ENCODE measurements at places on chromosomes 6 and 20.

DNA sequence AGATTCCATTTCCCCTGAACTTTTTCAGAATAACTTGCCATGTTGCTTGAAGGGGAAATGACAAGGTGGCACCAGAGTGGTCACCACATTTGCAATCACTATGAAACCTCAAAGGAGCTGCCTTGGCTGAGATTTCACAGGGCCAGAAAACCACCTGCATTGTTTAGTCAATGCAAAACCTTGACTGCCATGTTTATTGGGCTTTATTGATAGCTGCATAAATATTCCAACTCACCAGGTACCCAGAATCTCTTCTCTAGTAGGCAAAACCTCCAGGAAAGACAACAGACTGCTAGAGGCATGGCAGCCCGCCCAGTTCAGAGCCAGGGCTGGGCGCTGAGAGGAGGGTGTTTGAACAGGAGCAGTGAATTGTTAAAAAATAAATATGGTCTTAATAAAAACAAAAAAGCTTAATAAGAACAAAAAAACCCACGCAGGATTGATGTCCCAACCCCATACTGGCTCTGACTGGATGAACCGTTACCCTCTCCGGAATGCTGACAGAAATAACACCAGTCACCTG, 375.6 kb downstream of the ZFAND3 start:
- DNase-seq, result no peak

- no peak for DNase-seq
Measured at GRCh38 chr20:18421608-18422007, 45.2 kb downstream of the DZANK1 start.

GRCh38 chr6:156902782-156903181, 125.6 kb downstream of the ARID1B start:
- DNase-seq, result no peak

GRCh38 chr6:73519926-73520687, 725 bp downstream of the EEF1A1 start:
- DNase-seq, result peak; percentile 10

DNA sequence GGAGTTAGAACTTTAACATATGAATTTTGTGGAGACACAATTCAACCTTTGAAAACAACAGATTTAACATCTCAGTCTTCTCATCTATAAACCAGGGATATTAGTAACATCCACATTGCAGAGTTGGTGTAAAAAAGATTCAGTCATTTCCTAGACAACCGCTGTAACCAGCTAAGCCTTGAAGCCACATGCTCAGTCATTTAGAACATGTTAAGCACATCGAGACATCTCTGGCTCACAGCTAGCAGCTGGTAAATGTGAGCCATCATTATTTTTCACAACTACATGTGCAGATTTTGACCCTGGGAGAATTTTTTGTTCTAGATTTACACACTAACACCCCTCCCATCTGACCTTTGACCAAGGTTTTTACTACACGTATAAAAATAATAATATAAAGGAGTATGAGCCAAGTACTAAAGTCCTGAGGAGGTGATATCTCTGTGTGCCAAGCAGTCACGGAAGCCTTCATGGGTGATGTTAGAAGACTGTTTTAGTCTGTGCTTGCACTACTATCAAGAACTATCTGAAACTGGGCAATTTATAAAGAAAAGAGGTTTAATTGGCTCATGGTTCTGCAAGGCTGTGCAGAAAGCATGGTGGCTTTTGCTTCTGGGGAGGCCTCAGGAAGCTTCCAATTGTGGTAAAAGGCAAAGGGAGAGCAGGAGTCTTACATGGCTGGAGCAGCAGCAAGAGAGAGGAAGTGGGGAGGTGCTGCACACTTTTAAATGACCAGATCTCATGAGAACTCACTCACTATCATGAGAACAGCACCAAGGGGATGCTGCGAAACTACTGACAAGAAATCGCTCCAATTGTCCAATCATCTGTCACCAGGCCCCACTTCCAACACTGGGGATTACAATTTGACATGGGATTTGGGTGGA, 48.7 kb upstream of the IL20RA start:
- DNase-seq, result no peak
